NCI-H1930 (cell line): ENCODE measurements at places on chromosomes 16 and 17.

GRCh38 chr17:27577121-27577761 lies 53.7 kb upstream of the LGALS9 start:
- no peak for DNase-seq

GRCh38 chr17:64200080-64201032 lies 62.7 kb downstream of the TEX2 start:
- DNase-seq: no peak

GRCh38 chr16:67055712-67056487 lies 27.0 kb downstream of the CBFB start:
- DNase-seq: no peak

GRCh38 chr17:36742267-36743000 lies 141.1 kb downstream of the MRM1 start:
- DNase-seq: no peak

DNA sequence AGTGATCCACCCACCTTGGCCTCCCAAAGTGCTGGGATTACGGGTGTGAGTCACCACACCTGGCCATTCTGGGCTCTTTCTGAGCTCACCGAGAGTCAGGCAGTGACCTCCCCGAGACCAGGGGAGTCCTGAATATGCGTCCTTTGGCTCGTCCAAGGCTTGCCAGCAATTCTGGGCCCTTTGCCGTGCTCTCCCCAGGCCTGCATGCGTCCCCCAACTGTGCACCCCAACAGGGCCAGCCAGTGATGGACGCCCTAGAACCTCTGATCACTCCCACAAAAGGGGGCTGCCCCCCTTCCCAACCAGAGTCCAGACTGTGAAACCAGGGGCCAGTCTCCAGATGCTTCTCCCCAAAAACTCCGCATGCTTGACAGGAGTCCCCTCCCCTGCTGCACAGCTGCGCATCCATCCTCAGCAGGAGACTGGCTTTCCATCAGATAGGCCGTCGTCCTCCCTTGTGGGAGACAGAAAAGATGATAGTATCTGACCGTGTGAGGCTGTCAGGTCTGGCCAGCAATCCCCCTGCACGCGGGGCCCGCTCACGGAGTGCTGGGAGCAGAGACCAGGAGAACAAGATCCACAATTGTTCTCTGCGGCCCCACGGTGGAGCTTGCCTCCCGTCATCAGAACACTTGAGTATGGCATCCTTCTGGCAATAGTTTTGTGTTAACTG lies 15.5 kb downstream of the HS3ST6 start:
- no peak for DNase-seq

GRCh38 chr16:46922239-46922638 lies 38.1 kb downstream of the GPT2 start:
- DNase-seq: no peak

GRCh38 chr16:89048871-89049422 lies 44.7 kb upstream of the ACSF3 start:
- DNase-seq: no peak

GRCh38 chr17:5508810-5509209 lies 22.4 kb downstream of the MIS12 start:
- peak; percentile 80 for DNase-seq

GRCh38 chr16:73234496-73234895 lies 186.6 kb upstream of the ZFHX3 start:
- no peak for DNase-seq

GRCh38 chr17:63758428-63758827 lies 15.0 kb downstream of the CCDC47 start:
- DNase-seq: no peak

DNA sequence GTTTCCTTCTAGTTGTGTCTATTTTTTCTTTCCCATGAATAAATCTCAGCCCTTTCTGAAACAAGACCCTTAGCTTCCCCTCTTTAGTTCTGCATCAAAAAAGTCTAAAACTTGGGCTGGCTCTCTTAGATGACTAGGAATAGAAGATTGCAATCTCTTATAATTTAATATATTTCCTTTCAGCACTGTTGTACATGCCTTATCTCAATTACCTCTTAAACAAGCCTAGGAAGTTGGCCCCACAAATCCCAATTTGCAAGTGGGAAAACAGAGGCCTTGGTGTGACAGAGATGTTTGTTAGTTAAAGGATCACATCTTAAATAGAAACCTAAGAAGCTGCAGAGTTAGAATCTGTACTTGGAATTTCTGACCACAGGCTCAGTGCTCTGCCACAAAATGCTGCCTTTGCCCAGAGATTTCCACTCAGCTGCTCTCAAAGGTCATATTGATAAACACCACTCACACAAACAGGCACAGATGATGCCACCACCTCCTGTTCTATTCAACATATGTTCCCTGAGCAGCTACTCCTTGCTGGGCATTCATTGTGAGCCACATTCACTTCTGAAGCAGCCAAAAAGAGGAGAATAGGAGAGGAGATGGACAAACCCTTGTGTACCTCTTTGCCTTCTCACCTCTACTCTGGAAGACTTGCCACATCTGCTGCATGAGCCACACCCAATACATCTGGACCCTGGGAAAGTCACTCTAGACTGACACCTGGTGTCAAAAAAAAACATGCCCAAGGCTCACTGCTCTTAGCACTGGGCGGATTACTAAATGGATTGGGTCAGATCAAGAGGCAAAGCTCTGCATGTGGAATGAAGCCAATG lies 5.5 kb downstream of the CCDC182 start:
- peak; percentile 13 for DNase-seq

GRCh38 chr17:76485569-76485968 lies 15.7 kb downstream of the RHBDF2 start:
- DNase-seq: no peak

DNA sequence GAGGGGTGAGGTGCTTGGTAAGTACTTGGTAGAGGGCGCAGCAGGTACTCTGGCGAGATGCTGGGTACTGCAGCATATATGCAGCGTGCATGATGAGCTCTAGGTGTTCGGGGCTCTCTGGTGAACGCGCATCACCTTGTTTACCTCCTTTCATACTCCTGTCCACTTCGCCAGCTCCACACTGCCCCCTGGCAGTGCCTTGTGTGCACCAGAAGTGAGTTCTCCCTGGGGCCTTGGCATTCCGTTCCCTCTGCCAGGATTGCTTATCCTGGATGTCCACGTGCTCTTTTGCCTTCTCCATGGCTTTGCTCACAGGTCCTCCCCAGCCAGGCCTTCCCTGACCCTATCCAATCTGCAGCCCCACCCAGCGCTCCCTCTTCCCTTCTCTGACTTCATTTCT lies 154.2 kb downstream of the MRM1 start:
- peak; percentile 34 for DNase-seq

DNA sequence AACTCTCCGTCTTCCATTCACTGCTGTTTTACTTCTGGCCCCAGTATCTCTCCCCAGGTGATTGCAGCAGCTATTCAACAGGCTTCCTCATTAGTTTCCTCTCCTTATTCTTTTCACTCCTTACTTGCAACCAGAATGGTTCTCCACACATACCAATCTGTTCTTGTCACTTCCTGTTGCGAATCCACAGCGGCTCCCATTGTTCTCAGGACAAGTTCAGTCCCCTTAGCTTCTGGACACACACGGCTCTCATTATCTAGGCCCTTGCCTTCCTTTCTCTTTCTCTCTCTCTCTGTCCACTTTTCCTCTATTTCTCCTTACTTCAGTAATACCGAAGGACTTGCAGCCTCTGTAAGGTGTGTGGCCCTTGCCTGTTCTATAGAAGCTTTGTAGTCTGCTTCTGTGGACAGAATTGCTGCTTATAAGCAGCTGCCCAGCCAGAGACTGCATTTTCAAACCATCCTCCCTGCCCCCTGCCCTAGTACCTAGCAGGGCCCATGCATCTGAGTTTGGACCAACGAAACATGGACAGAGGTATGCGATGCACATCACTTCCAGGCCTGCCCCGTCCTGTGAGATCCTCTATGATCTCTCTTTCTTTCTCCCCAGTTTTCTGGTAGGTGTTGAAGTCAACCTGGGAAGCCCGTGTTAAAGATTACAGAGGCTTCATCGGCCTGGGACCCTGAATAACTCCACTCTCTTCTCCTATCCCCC lies 45.7 kb downstream of the VAT1L start:
- DNase-seq: no peak

DNA sequence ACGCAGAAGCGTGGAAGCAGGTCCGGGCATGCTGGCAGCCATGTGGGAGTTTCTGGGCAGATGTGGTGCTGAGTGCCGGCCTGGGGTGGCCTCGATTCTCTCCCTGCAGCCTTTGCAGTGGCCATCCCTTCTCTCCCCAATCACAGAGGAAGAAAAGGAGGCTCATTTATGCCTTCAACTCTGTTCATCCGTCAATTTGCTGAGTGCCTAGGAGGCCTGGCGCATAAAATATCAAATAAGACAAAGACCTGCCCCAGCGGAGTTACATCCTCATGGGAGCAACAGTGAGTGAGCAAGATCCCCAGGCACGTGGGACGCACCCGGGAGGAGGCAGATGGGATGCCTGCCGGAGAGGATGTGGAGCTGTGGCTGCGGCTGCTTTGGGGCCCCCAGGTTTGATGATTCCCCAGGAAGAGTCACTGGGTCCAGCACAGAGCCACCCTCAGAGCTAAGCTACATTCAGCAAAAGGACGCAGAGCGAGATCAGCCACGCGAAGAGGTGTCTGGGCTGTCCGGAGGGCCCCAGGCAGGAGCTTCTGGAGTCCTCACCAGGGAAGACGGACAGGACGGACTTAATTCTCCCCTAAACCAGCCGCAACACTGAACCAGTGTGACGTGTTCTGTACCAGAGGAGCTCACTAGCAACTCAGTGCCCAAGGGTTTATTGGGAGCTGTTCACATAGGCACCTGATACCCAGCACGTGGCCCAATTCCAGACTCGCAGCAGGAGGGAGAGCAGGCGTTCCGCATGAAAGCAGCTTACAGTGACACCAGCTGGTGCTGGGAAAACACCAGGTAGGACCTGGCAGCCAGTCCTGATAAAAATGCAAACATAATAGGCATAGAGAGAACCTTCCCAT lies 11.3 kb downstream of the CA5A start:
- DNase-seq: no peak
